Activated CD8-positive, alpha-beta T cell treated with anti-CD3 and anti-CD28 coated beads, Interleukin-2, amount 10 ng/mL, durations not matched to agents 7 days and 5 days (primary cell): ENCODE measurements at places on chromosomes 3 and 15. TPM values are rescaled to one million over a fixed set of nuclear protein-coding genes. Genes with fewer than 3 reads are reported as not detected.

TM4SF4 gene
- not detected for total RNA-seq

SNTN gene
- total RNA-seq, result not detected

DNA sequence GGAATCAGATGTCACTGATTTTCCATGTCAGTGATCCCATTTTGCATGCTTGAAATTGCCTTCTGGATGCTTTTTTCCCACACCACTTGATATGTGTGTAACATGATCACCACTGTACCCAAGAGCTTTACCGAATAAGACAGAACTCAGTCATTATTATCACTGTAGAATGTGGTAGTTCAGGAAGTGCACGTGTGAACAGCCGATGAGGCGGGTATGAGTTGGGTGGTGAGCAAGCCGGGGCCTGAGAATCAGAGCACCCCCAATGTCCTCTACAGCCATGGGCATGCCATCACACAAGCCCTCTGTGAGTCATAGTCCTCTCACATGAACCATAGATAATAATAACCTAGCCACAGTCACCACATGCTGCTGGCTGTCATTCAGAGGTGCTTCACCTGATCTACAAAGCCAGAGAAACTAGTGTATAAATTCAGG lies 470.8 kb downstream of the SOX2 start:
- DNase-seq, result no peak

DNA sequence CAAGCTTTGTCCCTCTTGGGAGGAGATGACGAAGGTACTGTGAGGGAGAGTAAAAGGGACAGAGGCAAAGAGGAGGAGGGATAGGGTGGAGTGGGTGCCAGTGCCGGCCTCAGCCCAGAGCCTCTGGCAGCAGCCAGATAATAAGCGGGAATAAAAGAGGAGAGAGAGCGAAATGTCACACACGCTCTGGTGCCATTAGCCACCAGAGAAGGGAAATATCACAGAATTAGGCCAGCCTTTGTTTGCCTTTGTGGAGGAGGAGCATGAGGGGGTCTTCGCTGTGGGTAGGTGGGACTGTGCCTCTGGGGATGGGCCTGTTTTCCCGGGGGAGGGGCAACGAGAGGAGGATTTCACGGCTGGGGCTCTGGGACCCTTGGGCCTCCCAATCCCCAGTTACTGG lies 67.8 kb downstream of the LINGO1 start:
- DNase-seq, result no peak

GRCh38 chr3:139561255-139561817 lies 21.8 kb upstream of the RBP1 start:
- DNase-seq, result no peak

DNA sequence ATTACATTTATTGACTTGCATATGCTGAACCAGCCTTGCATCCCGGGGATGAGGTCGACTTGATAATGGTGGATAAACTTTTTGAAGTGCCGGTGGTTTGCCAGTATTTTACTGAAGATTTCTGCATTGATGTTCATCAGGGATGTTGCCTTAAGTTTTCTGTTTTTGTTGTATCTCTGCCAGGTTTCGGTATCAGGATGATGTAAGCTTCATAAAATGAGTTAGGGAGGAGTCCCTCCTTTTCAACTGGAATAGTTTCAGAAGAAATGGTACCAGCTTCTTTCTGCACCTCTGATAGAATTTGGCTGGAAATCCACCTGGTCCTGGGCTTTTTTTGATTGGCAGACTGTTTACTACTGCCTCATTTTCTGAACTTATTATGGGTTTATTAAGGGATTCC lies 250.8 kb downstream of the TBC1D5 start:
- DNase-seq, result no peak

- no peak for DNase-seq
Measured at GRCh38 chr3:123953735-123954134, 7.3 kb downstream of the CCDC14 start.

DNA sequence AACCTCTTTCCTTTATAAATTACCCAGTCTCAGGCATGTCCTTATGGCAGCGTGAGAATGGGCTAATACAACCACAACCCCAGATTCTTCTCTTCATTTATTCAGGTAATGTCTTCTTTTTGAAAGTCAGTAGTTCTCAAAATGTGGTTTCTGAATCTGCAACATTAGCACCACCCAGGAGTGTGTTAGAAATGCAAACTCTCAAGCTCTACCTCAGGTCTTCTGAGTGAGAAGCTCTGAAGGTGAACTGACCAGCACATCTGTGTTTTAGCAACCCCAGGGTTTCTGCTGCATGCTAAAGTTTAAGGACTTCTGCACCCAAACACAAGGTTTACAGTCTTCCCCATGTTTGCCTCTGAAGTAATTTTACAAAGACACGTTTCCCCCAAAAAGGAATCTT lies 22.3 kb upstream of the TRIM59 start:
- no peak for DNase-seq
